ENCODE measurements at places on chromosomes 2 and 18.

GRCh38 chr2:197514754-197515153 lies 1.1 kb upstream of the MOB4 start:
- no peak for DNase-seq
- peak overlapping the region; percentile 96 for H3K4me3 ChIP-seq
- H3K36me3 ChIP-seq: peaks cover 11% of the 10 kb centered on the region
- H3K27ac ChIP-seq: peak overlapping the region; percentile 95
- H3K4me1 ChIP-seq: peaks cover 33% of the 10 kb centered on the region

DNA sequence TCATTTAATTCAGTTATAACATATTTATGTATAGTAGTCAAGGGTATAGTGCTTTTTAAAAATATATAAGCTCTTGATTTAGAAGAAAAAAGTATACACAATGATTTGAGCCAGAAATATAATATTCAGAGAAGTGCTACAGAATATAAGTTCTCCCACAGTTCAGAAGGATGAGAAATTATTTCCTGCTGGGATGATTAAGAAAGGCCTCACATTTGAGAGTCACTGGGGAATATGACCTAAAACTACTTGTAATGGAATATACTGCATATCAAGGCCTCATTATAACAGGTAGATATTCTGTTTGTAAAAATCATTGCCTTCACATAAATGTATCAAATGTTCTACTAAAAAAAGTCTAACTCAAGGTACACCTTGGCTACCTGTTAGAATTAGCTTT lies 203.5 kb downstream of the MBD2 start:
- H3K36me3 ChIP-seq: no peaks in the 10 kb centered on the region
- DNase-seq: no peak
- no peaks in the 10 kb centered on the region for H3K4me1 ChIP-seq
- H3K27ac ChIP-seq: no peak overlapping the region

DNA sequence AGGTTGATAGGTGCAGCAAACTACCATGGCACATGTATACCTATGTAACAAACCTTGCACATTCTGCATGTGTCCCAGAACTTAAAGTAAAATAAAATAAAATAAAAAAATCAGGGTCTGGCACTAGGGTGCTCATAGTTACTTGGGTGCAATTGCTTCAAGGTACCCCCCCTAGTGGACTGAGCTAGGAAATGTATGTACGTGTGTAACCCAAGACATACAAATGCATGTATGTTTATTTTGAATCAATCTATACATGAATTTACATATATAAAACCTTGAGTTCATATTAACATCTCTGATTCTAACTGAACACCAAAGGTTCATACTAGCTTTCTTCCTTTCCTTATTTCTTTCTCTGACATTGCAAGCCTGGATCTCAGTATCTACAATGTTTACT lies 51.5 kb downstream of the USP37 start:
- no peak overlapping the region for H3K4me3 ChIP-seq
- no peak for DNase-seq
- H3K4me1 ChIP-seq: peaks cover 4% of the 10 kb centered on the region
- no peaks in the 10 kb centered on the region for H3K27me3 ChIP-seq

GRCh38 chr2:68157002-68157401 lies 686 bp upstream of the PNO1 start:
- H3K27me3 ChIP-seq: no peaks in the 10 kb centered on the region
- peak overlapping the region; percentile 100 for H3K27ac ChIP-seq

- no peak overlapping the region for H3K4me3 ChIP-seq
- DNase-seq: no peak
- H3K36me3 ChIP-seq: no peaks in the 10 kb centered on the region
- H3K27me3 ChIP-seq: no peaks in the 10 kb centered on the region
- H3K4me1 ChIP-seq: no peaks in the 10 kb centered on the region
These were observed 617.4 kb upstream of the SALL3 start for GRCh38 chr18:78362198-78362597.

DNA sequence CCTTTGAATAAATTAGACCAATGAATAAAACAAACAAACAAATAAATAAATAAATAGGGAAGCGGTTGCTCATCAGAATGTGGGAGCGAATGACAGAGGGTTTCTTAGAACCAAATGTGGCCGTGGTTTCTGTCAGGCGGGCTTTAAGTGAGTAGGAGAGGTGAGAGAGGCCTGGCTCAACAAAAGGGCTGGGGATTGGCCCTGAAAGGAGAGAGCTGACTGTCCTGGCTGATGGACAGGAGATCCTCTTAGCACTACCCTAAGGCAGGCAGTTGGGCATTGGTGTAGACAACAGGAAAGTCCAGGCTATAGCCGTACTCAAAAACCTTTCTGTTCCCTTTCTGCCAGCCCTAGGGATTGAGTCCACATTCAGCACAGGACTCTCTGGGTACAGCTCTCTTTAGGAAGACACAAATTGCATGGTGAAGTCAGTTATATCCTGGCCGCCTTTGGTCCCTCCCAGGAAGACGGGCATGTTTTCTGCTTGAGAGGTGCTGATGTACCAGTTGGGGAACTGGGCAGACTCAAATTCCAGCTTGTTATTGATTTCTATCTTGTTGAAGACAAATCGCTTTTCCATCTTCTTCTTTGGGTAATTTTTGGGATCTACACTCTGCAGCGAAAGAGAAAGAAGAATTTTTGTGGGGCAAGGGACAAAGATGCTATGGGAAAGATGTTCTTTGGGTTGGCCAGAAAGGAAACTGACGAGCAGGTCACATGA lies 6.5 kb downstream of the IL1B start:
- H3K27ac ChIP-seq: no peak overlapping the region
- no peak overlapping the region for H3K4me3 ChIP-seq

DNA sequence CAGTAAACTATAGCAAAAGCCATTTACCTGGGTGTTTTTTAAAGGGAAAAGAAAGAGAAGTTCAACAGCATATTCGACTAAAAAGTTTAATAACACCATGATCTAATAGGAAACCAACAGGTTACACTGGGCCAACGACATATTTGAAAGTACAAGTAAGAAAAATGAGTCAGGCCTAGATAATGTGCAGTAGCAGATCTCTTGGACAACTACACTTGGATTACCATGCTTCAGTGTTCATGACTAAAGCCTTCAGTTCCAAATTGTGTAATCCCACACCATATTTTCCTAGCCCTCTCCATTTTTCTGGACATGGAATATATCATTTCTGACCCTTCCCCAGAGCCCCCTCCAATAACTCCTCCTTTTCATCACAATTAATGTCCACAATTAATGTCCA lies 39.1 kb upstream of the FIGN start:
- no peak overlapping the region for H3K4me3 ChIP-seq
- no peak for DNase-seq
- H3K4me1 ChIP-seq: no peaks in the 10 kb centered on the region
- no peaks in the 10 kb centered on the region for H3K27me3 ChIP-seq

DNA sequence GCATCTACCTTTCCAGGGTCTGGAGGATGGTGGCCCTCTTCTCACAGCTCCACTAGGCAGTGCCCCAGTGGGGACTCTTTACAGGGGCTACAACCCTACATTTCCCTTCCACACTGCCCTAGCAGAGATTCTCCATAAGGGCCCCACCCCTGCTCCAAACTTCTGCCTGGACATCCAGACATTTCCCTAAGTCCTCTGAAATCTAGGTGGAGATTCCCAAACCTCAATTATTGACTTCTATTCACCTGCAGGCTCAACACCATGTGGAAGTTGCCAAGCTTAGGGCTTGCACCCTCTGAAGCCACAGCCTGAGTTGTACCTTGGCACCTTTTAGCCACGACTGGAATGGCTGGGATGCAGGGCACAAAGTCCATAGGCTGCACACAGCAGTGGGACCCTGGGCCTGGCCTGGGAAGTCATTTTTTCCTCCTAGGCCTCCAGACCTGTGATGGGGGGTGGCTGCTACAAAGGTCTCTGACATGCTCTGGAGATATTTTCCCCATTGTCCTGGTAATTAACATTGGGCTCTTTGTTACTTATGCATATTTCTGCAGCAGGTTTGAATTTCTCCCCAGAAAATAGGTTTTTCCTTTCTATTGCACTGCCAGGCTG lies 53.7 kb upstream of the ST3GAL5 start:
- no peaks in the 10 kb centered on the region for H3K4me1 ChIP-seq
- no peak overlapping the region for H3K4me3 ChIP-seq
- H3K27me3 ChIP-seq: peaks cover 1% of the 10 kb centered on the region
- H3K36me3 ChIP-seq: peaks cover 6% of the 10 kb centered on the region
- DNase-seq: no peak

DNA sequence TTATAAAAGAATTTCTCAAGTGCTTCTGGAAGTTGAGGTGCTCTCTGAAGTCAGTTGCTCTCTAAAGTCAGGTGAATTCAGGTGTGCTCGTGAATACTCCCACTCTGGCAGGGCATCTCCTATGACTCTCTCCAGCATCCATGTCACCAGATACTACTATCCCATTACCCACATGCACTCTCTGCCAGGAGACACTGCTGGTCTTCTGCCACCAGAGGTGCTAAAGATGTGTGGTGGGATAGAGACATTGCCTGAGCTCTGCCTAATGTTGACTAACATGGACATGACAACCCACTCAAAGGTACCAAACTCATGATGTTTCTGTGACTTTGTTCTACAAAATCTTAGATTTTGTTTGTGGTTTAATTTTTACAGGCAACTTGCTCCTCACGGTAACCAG lies 106.4 kb upstream of the HNRNPA3 start:
- H3K27ac ChIP-seq: no peak overlapping the region
- no peaks in the 10 kb centered on the region for H3K4me1 ChIP-seq
- H3K36me3 ChIP-seq: no peaks in the 10 kb centered on the region
- no peak overlapping the region for H3K4me3 ChIP-seq
- peaks cover 26% of the 10 kb centered on the region for H3K27me3 ChIP-seq

DNA sequence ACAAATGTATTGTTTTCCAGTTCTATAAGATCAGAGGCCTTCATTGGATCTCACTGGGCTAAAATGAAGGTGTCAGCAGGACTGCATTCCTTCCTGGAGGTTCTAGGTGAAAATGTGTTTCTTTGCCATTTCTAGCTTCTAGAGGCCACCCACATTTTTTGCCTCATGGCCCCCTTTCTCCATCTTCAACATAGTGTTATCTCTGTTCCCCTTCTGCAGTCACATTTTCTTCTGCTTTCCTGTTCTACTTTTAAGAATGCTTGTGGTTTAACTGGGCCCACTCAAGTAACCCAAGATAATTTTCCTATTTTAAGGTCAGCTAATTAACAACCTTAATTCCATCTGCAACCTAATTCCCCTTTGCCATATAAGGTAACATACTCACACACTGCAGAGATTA lies 36.1 kb downstream of the METTL21A start:
- H3K27ac ChIP-seq: no peak overlapping the region
- H3K27me3 ChIP-seq: no peaks in the 10 kb centered on the region
- peaks cover 7% of the 10 kb centered on the region for H3K4me1 ChIP-seq
- peaks cover 88% of the 10 kb centered on the region for H3K36me3 ChIP-seq
- DNase-seq: no peak
- H3K4me3 ChIP-seq: no peak overlapping the region

GRCh38 chr2:238911376-238912227 lies 63.7 kb downstream of the TWIST2 start:
- no peak overlapping the region for H3K27ac ChIP-seq
- no peaks in the 10 kb centered on the region for H3K4me1 ChIP-seq
- no peak for DNase-seq
- H3K27me3 ChIP-seq: peaks cover 2% of the 10 kb centered on the region
- no peaks in the 10 kb centered on the region for H3K36me3 ChIP-seq
- no peak overlapping the region for H3K4me3 ChIP-seq

- DNase-seq: no peak
- H3K36me3 ChIP-seq: peaks cover 21% of the 10 kb centered on the region
- H3K27ac ChIP-seq: no peak overlapping the region
- H3K27me3 ChIP-seq: no peaks in the 10 kb centered on the region
- no peak overlapping the region for H3K4me3 ChIP-seq
- H3K4me1 ChIP-seq: peaks cover 51% of the 10 kb centered on the region
These were observed 15.0 kb downstream of the SMAD4 start for GRCh38 chr18:51044928-51045585.

DNA sequence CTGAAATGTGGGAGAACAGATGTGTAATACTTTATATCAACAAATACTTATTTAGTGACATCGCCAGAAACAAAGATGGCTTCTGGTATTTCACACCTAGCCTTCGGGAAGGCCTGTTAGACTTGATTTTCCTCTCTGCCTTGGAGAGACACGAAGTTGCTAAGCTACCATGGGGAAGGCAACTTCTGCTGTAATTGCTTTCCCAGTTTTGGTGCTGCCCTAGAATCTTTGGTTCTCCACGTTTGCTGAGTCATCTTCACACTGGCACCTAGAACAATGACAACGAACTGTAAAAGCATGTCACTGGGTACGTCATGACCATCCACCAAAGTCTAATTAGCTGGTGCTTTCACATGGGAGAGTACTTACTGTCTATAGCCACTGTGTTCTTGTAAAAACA lies 58.7 kb upstream of the ACTR3 start:
- H3K27ac ChIP-seq: no peak overlapping the region
- H3K36me3 ChIP-seq: no peaks in the 10 kb centered on the region
- peaks cover 7% of the 10 kb centered on the region for H3K4me1 ChIP-seq
- no peak for DNase-seq

- no peak overlapping the region for H3K4me3 ChIP-seq
- peaks cover 10% of the 10 kb centered on the region for H3K4me1 ChIP-seq
- no peak overlapping the region for H3K27ac ChIP-seq
- DNase-seq: no peak
- H3K27me3 ChIP-seq: peaks cover 4% of the 10 kb centered on the region
These were observed 42.0 kb upstream of the UBE2E3 start for GRCh38 chr2:180938451-180938850.

GRCh38 chr2:228648541-228648940 lies 467.1 kb upstream of the SPHKAP start:
- H3K4me1 ChIP-seq: no peaks in the 10 kb centered on the region
- no peaks in the 10 kb centered on the region for H3K27me3 ChIP-seq
- H3K36me3 ChIP-seq: no peaks in the 10 kb centered on the region
- no peak overlapping the region for H3K4me3 ChIP-seq
- DNase-seq: no peak

DNA sequence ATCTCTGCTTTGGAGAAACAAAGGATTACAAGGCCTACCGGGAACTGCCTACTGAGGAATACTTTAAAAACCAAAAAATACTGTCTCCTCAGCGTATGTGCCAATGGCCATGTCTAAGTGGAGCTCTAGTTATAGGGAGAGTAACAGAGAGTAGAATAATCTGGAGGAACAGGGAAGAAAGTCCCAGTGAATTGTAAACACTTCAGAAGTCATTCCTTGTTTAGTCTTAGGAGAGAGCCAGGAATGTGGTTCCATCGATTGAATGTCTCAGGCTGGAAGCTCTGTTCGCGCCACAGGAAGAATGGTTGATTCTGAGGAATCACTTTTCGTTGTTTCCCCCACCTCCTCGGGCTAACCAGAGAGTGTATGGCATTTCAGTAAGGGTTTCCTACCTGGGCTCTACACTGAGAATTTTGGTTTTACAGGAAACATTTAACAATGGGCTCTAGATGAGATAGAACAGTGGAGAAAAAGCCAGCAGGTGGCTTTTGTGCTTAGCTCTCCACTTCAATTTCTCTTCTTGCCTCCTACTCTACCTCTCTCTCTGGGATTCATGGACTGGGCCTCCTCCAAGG lies 88.7 kb downstream of the ACVR1 start:
- H3K27ac ChIP-seq: no peak overlapping the region
- H3K4me3 ChIP-seq: no peak overlapping the region
- no peaks in the 10 kb centered on the region for H3K27me3 ChIP-seq
- DNase-seq: no peak

DNA sequence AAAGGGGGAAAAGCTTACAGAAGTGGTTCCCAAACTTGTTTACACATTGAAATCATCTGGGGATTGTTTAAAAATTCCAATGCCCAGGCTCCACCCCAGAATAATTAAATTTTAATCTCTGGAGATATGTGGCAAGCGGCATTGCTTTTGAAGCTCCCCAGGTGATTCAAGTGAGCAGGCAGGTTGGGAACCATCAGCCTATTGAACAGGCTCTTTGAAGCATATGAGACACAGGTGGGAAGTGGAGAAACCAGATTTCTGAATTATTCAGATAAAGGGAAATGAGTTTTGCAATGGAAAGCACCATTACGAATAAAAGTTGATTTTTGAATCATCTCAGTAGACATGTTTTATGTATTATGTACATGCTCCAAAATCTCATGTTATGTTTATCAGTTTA lies 57.6 kb upstream of the NOSTRIN start:
- no peaks in the 10 kb centered on the region for H3K4me1 ChIP-seq
- H3K27ac ChIP-seq: no peak overlapping the region
- peaks cover 1% of the 10 kb centered on the region for H3K36me3 ChIP-seq
- no peaks in the 10 kb centered on the region for H3K27me3 ChIP-seq
- DNase-seq: no peak
